ENCODE measurements at places on chromosomes 7 and 10. TPM values are rescaled to one million over a fixed set of nuclear protein-coding genes. Genes with fewer than 3 reads are reported as not detected.

LIPJ gene
- not detected for total RNA-seq

MYH16 gene
- total RNA-seq, result not detected

GHRHR gene
- not detected for total RNA-seq

KLF14 gene
- total RNA-seq, result not detected

OPN4 gene
- total RNA-seq, result not detected

LRRC18 gene
- total RNA-seq, result not detected

PDE1C gene
- not detected for total RNA-seq

CYP2C18 gene
- not detected for total RNA-seq

SPDYE9 gene
- not detected for total RNA-seq

EZH2 gene
- total RNA-seq, result 16.0 TPM

RASSF4 gene
- total RNA-seq, result 1.4 TPM

TRIM74 gene
- 4.1 TPM for total RNA-seq

UCMA gene
- total RNA-seq, result not detected

KIAA1217 gene
- not detected for total RNA-seq

MKLN1 gene
- total RNA-seq, result 53.7 TPM

C1QL3 gene
- not detected for total RNA-seq

ITGA8 gene
- total RNA-seq, result not detected

SLC18A2 gene
- 1.2 TPM for total RNA-seq

TUBAL3 gene
- total RNA-seq, result not detected

LOXL4 gene
- not detected for total RNA-seq

ANKRD22 gene
- not detected for total RNA-seq

FZD8 gene
- 2.1 TPM for total RNA-seq

PDLIM1 gene
- total RNA-seq, result 0.41 TPM

ANXA8 gene
- not detected for total RNA-seq

SLC26A4 gene
- not detected for total RNA-seq

CPN1 gene
- not detected for total RNA-seq

WASHC2A gene
- 50.9 TPM for total RNA-seq

ENO4 gene
- not detected for total RNA-seq

STN1 gene
- 13.0 TPM for total RNA-seq

LRRC61 gene
- 3.1 TPM for total RNA-seq

GLI3 gene
- 0.28 TPM for total RNA-seq

MMD2 gene
- total RNA-seq, result not detected

IDI2 gene
- not detected for total RNA-seq

CHST12 gene
- 8.6 TPM for total RNA-seq

ADCYAP1R1 gene
- total RNA-seq, result not detected

NPVF gene
- not detected for total RNA-seq

AQP1 gene
- 0.17 TPM for total RNA-seq

KCNH2 gene
- total RNA-seq, result 2.3 TPM

BAMBI gene
- total RNA-seq, result 2.9 TPM

AKR1C8 gene
- total RNA-seq, result 0.27 TPM

CPEB3 gene
- 1.2 TPM for total RNA-seq

SPAM1 gene
- total RNA-seq, result not detected

MTPN gene
- total RNA-seq, result 88.4 TPM
